ENCODE measurements at places on chromosomes 1 and 21. TPM values are rescaled to one million over a fixed set of nuclear protein-coding genes. Genes with fewer than 3 reads are reported as not detected.

Gene SERPINC1
- total RNA-seq, result 0.23 TPM

Gene KCNJ9
- not detected for total RNA-seq

Gene PGD
- 80.8 TPM for total RNA-seq

Gene TFF3
- not detected for total RNA-seq

Gene TCP10L
- total RNA-seq, result 0.95 TPM

Gene KRTAP21-2
- not detected for total RNA-seq

Gene NUDT17
- total RNA-seq, result 2.5 TPM

Gene TIAM1
- total RNA-seq, result 57.6 TPM

Gene SPRR4
- total RNA-seq, result not detected

Gene CD1C
- total RNA-seq, result not detected

All from activated CD4-positive, alpha-beta memory T cell treated with anti-CD3 and anti-CD28 coated beads, Interleukin-2, amount 10 ng/mL, durations not matched to agents 7 days and 5 days (primary cell).